ENCODE measurements at places on chromosomes 6 and 20. TPM values are rescaled to one million over a fixed set of nuclear protein-coding genes. Genes with fewer than 3 reads are reported as not detected.

Gene PRKN
- 28.8 TPM for total RNA-seq

Gene SLC22A7
- total RNA-seq, result not detected

Gene SLC35B2
- total RNA-seq, result 49.8 TPM

DNA sequence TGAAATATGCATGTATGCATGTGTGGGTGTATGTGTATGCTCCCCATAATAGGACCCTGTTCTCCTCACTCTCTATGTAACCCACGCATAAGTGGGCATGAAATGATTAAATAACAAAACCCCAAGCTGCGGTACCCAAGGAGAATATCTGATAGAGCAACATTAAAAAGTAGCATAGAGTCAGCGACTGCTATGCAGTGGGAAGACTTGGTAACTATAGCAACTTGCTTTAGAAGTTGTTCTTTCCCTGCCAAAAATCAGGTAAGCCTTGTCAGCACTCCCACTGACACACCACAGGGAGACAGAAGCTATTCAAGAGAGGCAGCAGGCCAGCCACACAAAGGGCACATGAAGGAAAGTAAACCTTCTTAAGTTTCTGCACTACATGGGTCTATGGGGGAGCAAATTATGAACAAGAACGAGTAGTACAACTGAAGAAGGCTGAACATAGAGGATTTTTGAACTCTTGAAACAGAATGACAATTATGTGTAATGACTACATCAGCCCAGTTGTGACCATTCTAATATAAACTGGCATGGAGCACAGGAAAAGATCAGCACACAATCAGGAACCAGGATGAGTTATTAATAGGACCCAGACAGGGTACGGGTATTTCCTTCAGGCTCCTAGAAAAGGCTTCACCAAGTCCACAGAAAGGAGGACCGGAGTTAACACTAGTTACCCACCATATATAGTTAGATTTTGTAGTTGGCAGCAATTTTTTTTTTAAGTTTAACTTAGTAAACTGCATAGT lies 89.9 kb downstream of the GPR6 start:
- no peaks in the 10 kb centered on the region for H3K4me1 ChIP-seq
- H3K4me3 ChIP-seq, result no peak overlapping the region
- DNase-seq, result no peak
- no peaks in the 10 kb centered on the region for H3K27me3 ChIP-seq
- H3K27ac ChIP-seq, result no peak overlapping the region
- no peaks in the 10 kb centered on the region for H3K36me3 ChIP-seq

- DNase-seq, result peak; percentile 41
- no peaks in the 10 kb centered on the region for H3K27me3 ChIP-seq
- H3K27ac ChIP-seq, result no peak overlapping the region
- H3K36me3 ChIP-seq, result no peaks in the 10 kb centered on the region
- peaks cover 8% of the 10 kb centered on the region for H3K4me1 ChIP-seq
These were observed 154.9 kb downstream of the OR2B2 start for GRCh38 chr6:27757307-27757706.

GRCh38 chr20:25000268-25000801 lies 7.8 kb upstream of the APMAP start:
- no peaks in the 10 kb centered on the region for H3K36me3 ChIP-seq
- H3K4me3 ChIP-seq, result no peak overlapping the region
- H3K27me3 ChIP-seq, result no peaks in the 10 kb centered on the region
- peak; percentile 74 for DNase-seq
- peaks cover 5% of the 10 kb centered on the region for H3K4me1 ChIP-seq
